Adipocyte (in vitro differentiated cells): ENCODE measurements at places on chromosomes 4 and X.
A peak's percentile ranks its signal among the peaks of the same experiment; 100 is the strongest.

- DNase-seq, result no peak
Observed at GRCh38 chr4:3192827-3193226, 56.1 kb upstream of the MSANTD1 start.

DNA sequence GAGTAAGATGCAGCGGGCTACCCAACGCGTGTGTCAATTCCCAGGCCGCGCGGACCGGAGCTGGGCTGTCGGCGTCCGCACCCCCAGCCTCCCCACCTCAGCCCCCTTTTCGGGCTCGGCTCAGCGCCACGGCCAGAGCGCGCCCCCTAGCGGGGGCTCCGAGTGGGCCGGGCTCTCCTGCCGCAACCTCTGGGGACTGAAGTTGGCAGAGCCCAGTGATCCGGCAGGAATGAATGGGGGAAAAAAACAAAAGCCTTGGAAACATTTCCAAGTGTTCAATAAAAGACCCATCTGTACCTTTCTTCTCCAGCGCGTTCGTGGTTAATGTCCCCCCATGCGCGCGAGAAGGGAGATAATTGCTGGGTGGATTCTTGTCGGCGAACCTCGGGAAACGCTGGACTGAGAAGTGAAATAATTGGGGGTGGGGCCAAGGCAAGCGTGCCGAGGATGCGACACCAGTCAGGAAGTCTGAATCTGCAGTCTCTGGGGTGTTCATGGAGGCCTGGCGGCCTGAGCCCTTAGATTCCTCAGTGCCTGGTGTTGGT, 5.2 kb upstream of the ARX start:
- DNase-seq, result no peak

DNA sequence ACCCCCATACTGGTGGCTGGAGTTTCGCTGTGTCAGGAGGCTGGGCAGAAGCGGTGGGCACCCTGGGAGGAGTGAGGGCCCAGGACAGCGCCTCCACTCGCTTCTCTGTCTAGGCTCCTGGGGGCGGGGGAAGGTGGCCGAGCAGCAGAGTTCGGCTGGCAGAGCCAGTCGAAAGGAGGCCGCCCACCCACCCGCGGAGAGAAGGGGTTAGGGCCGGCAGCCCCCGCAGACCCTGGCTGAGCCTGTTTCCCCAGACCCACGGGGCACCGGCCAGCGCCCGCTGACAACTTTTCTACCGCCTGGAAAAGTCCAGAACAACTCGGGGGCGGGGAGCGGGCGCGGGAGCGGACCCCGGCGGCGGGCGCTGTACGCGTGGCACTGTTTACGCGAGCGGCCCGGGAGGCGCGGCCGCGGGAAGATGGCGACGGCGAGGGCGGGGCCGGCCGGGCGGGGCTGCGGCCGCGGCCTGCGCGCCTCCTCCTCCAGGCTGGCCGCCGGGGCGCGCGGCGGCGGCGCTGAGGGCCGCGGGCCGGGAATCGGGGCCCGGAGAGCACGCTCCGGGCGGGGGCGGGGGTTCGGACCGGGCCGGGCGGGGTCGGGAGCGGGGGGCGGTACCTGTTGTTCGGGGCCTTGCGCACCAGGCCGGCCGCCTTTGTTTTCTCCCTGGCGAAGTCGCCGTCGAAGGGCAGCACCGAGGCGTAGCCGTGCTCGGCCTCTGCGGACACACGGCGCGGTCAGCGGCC, 628 bp downstream of the MXD4 start:
- peak; percentile 84 for DNase-seq

DNA sequence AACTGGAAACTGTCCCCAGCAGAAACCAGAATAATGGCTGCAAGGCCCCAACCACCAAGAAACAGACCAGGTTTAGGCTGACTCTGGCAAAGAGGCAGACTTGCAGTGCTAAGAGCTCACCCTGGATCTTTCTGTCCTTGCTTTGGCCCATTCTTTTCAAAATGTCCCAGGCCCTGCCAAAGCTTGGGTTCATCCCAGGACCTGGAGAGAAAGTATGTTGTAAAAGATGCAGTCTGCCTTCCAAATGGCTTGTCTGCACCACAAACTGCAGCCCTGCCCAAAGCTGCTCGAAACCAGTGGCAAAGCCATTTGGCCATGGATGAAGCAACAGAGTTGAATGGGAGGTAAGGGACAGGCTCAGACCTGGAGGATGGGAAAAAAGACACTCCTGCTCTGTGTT, 38.0 kb upstream of the LNX1 start:
- no peak for DNase-seq

DNA sequence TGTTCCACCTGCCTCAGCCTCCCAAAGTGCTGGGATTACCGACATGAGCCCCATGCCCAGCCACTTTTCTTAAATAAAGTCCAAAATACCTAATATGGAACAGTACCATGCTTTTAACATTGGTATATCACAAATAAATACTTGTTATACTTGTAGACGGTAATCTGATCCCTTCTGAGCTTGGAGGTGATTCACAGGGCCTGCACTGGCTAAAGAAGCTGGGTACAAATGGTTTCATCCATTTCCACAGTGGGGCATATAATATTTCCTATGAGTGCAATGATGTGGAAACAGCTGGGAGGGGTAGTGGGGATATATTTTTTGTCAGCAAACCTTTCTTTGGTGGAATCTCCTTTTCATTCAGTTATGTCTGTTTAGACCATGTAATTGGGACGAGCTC, 35.8 kb downstream of the PLK4 start:
- DNase-seq, result no peak

DNA sequence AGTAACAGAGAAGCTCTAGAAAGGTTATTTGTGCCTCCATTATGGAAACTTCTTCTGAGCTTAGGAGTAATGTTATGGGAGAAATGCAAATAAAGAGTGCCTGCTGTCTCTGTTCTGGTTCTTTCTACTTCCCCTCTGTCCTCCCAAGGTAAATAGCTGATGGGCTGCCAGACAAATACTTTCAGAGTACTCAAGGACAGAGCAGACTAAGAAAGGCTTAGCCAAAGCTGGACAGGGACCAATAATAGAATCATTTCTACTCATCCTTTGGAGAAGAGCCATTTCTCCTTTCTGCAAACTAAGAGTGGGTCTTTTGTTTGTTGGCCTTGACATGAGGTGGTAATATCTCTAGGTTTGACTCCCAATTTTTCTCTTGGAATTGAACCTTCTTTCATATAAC, 136.1 kb downstream of the MID1IP1 start:
- DNase-seq, result no peak

- no peak for DNase-seq
Observed at GRCh38 chr4:76950956-76951671, 1.6 kb downstream of the SEPTIN11 start.

DNA sequence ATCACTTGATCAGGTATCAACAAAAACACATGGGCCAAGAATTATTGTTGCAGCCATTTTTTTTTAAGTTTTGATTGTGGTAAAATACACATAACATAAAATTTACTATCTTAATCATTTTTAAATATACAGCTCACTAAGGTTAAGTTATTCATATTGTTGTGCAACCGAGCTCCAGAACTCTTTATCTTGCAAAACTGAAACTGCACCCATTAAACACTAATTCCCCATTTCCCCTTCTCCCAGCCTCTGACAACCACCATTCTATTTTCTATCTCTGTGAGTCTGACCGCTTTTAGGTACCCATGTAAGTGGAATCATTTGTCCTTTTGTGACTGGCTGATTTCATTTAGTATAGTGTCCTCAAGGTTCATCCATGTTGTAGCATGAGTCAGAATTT, 126.2 kb upstream of the NDP start:
- DNase-seq, result no peak

DNA sequence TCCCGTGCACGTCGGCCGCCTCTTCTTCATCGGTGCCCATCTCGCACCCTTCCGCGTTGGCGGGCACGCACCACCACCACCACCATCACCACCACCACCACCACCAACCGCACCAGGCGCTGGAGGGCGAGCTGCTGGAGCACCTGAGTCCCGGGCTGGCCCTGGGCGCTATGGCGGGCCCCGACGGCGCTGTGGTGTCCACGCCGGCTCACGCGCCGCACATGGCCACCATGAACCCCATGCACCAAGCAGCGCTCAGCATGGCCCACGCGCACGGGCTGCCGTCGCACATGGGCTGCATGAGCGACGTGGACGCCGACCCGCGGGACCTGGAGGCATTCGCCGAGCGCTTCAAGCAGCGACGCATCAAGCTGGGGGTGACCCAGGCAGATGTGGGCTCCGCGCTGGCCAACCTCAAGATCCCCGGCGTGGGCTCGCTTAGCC, 1.4 kb downstream of the POU4F2 start:
- DNase-seq, result no peak

GRCh38 chr4:113907559-113907958, 71.9 kb downstream of the ARSJ start:
- DNase-seq, result no peak

DNA sequence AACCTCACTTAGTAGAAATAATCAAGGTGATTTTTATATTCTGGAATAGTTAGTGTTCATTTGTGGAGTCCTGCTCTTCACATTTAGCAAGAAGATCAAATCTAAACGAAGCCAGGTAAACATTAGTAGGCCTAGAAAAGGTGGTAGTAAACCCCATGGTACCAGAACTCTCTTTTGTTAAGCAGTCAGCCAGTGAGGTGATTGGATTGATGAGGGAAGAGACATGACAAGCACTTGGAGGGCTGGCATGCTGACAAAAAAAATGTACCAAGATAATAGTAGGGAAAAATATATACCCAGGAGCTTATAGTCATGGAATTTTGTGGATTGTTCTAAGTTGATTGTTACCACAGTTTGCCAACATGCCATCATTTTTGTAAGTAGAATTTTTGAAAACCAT, 163.8 kb downstream of the BANK1 start:
- no peak for DNase-seq

DNA sequence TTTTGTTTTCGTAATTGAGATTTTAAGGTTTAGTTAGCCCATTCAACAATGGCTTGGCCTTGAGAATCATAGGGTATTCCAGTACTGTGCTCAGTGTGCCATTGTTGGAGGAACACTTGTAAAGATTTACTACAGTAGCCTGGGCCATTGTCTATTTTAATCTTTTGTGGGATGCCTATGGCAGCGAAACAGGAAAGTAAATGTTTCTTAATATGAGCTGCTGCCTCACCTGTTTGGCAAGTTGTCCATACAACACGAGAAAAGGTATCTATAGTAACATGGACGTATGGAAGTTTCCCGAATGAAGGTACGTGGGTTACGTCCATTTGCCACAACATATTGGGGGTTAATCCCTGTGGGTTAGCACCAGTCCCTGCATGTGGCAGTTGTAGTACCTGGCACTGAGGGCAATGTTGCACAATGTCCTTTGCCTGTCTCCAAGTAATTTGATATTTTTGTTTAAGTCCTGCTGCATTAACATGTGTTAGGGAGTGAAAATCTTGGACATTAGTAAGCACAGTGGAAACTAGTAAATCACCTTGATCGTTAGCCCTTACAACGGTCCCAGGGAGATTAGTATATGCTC, 38.6 kb upstream of the AADAT start:
- no peak for DNase-seq

GRCh38 chr4:24533364-24533763, 51.0 kb downstream of the DHX15 start:
- no peak for DNase-seq

- DNase-seq, result peak; percentile 25
Observed at GRCh38 chrX:132740316-132741123, 217.9 kb downstream of the HS6ST2 start.

GRCh38 chrX:134883137-134883700, 107.6 kb upstream of the SMIM10 start:
- no peak for DNase-seq

DNA sequence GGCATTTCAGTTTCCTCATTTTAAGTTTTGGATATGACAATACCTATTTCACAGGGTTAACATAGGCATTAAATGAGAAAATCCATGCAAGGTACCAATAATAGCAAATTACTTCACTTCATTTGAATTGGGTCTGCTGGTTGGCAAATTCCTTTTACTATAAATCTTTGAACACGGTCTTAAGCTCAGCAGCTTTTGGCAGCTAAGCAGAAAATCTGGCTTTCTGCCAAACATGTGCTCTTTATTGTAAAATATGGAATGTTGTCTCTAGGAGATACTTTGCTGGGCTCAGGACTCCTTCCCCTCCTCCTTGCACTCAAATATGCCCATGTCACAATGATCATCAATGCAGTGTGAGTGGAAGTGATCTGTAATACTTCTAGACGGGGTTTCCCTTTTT, 16.8 kb upstream of the DMP1 start:
- DNase-seq, result peak; percentile 54

- no peak for DNase-seq
Observed at GRCh38 chrX:148601034-148601433, 100.6 kb downstream of the AFF2 start.

DNA sequence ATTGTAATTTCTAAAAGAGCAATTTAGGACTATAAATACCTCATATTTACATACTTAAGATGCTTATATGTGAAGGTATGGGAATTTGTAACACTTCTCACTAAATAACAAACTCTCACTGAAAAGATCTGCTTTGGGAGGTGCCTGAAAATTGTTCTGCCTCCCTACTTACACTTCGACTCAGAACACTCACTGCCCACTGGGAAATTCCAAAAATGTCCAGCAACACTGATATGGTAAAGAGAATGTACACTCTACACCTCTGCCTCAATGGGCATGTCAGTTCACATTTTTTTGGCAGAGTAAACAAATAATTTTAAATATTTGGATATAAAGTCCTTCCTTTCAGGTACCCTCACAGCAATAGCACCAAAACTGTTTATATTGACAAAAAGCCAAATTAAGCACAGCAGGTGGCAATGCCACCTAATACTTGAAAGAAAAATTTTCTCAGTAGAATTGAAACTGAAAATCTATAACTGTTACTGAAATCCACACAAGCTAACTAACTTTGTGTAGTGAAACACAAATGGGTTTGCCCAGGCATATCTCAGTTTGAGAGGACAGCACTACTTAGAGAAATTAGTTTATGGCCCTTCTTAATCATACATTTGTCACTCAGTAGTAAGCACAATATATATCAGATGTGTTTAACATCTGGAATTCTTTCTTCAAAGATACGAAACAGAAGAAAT, 67.1 kb downstream of the PRDM5 start:
- no peak for DNase-seq

DNA sequence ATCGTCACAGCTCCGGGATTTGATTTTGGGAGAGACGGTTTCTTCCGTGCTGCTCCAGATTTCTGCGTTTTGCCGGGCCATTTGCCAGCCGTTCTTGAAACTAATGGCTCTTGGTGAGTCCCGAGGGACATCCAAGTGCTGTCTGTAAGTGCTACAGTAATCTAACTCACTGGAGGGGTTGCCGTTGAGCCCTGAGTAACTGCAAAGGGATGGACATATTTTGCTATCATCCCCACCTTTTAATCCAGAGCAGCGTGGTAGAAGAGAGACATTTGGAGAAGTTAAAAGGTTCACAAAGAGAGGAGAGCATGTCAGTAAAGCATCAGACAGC, 88.9 kb upstream of the PDLIM3 start:
- no peak for DNase-seq

- no peak for DNase-seq
Observed at GRCh38 chrX:30781711-30782444, 107.2 kb downstream of the TAB3 start.

DNA sequence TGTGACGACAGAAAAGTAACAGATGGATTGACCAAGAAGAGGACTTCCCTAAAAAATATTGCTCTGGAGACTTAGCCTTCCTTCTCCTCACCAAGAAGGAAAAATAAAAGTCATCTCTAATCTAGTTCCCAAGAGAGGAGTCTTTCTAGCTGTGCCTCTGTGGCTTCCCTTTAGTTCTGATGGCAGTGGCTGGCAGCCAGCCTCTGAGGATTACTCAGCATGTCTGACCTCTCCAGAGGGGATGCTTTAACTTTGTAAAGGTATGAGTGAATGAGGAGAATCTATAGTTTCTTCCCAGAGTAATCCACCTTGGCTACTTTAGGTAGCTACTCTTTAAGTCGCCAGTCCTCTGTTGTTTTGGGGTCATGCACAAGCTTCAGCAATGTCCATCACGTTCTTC, 163.9 kb upstream of the KIT start:
- DNase-seq, result no peak

GRCh38 chr4:137293281-137293680, 239.0 kb downstream of the PCDH18 start:
- no peak for DNase-seq
